ENCODE measurements at places on chromosomes 16 and 17.

DNA sequence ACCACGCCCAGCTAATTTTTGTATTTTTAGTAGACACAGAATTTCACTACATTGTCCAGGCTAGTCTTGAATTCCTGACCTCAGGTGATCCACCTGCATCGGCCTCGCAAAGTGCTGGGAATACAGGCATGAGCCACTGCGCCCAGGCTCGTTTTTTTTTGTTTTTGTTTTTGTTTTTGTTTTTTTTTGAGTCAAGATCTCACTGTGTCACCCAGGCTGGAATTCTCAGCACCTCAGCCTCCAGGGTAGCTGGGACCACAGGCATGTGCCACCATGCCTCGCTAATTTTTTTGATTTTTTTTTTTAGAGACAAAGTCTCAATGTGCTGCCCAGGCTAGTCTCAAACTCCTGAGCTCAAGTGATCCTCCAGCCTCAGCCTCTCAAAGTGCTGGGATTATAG is 17.5 kb upstream of the CMTM4 start:
- no peak for DNase-seq

- no peak for DNase-seq
Observed at GRCh38 chr17:79220713-79221291, 146.2 kb downstream of the ENGASE start.

GRCh38 chr16:69443927-69444631 is 19.7 kb downstream of the CYB5B start:
- DNase-seq = no peak

DNA sequence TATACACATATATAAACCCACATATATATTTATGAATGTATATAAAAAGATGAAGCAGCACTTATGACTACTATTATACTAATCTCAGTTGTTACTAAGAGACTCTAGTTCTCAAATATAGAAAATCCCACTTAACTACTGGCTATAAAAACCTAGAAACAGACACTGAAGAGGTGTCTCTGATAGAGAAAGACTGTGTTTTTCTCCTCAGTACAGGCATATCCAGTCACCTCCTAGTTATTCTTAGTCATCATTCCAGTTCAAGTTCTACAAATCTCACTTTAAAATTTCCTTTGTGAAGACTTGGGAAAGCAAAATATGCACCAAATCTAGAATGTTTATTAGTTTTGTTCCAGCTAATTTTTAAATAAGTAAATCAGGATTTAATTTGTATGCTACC is 93.9 kb downstream of the STH start:
- peak; percentile 41 for DNase-seq

DNA sequence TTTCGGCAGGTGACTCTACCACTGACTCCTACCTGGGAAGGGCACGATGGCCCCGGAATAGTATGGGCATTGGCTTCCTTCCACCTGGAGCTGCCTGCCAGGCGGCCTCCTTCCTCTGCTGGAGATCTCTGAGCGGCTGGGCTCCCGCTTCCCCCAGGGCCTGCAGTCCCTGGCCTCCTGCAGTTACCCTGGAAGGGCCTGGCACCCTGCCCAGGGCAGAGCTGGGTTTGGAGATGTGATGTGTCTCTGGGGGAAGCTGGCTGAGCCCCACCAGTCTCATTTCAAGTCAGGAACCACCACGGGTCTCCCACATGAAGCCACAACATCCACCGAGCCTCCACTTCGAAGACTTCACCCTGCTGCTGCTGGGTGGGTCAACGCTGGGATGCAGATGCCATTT is 97.9 kb downstream of the IRF8 start:
- no peak for DNase-seq

DNA sequence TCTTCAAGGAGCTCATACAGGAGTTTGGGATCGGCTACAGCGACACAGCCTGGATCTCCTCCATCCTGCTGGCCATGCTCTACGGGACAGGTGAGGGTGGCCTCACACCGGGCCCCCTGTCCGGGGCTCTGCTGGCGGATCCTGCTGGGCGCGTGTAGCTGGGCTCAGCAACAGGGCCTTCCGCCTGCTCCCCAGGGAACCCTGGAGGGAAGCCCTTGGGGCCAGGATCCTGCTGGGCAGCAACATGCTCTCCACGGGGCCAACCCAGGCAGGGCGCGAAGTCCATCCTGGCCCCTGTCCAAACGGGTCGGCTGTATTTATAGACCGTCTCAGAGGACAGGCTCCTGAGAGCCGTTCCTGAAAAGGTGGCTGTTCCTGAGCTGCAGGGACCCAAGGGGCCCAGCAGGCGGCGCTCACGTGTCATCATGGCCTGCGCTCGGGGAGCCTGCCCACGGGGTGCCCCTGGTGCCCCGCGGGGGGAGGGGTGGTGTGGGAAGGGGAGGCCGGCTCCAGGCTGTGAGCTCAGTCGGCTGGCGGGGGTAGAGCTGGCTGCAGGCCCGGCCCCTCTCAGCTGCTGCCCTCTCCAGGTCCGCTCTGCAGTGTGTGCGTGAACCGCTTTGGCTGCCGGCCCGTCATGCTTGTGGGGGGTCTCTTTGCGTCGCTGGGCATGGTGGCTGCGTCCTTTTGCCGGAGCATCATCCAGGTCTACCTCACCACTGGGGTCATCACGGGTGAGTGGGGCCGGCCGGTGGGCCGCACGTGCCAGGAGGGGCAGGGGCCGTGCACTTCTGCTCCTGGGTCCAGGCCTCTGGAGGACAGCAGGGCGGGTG is 7.5 kb downstream of the SLC16A3 start:
- peak; percentile 88 for DNase-seq

DNA sequence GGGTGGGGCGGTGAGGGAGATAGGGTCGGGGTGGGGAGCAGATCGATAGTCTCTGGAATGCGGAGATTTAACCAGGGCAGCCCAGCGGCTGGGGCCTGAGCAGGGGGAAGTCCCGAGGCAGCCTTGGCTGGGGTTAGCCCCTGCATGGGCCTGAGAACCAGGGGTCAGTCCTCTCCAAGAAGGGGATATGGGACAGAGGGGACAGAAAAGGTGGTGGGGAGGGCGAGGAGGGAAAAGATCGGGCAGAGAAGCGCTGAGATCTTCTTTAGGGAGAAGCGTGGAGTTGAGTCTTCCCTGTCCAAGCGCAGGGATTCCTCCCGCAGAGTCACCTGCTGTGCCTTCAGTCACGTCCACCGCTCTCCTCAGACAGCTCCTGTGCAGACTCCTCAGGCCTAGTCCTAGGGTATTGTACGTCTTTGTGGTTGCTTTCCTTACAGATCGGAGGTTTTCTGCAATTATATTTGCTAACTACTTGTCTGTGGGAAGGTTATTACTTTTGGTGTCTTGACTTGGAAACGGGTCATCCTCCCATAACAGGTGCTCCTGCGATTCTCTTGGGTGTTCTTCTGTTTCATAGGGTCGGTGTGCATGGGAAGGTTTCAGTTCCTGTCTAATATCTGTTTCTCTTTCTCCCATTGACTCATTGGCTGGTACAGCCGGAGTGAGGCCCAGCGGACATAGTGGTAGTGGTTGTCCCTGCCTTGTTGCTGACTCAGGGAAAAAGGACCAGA is 952 bp downstream of the CD300A start:
- no peak for DNase-seq

Measured in Karpas-422 (cell line).